HFF-Myc (cell line): ENCODE measurements at places on chromosomes 2 and 18.

DNA sequence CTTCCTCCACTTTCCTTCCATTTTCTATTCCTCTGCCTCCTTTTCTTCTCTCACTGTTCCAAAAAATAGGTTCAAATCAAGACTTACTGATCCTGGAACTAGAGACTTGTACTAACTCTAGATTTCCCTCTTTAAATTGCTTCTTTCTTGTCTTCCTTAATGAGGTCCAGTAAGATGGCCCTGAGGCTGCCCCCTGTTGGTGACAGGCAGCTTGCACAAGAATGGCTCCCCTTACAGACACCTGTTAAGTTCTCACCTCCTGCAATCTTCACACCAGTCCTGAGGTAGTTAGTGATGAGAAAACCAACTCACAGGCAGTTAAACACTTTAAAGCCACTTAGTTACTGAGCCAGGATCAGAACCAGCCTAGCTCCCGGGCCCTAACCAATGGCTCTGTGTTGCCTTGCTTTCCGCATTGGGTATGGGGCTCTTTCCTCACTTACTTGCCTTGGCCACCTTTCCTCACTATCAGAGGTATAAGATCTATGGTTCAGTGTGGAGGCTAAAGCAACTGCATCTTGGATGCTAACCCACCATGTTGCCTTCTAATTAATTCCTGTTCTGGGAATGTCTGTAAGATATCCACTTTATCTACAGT, 130.6 kb downstream of the AKAIN1 start:
- no peak for DNase-seq

GRCh38 chr2:120614901-120615300, 120.8 kb upstream of the GLI2 start:
- DNase-seq = no peak

- no peak for DNase-seq
Observed at GRCh38 chr18:12968115-12968514, 20.3 kb downstream of the SEH1L start.

DNA sequence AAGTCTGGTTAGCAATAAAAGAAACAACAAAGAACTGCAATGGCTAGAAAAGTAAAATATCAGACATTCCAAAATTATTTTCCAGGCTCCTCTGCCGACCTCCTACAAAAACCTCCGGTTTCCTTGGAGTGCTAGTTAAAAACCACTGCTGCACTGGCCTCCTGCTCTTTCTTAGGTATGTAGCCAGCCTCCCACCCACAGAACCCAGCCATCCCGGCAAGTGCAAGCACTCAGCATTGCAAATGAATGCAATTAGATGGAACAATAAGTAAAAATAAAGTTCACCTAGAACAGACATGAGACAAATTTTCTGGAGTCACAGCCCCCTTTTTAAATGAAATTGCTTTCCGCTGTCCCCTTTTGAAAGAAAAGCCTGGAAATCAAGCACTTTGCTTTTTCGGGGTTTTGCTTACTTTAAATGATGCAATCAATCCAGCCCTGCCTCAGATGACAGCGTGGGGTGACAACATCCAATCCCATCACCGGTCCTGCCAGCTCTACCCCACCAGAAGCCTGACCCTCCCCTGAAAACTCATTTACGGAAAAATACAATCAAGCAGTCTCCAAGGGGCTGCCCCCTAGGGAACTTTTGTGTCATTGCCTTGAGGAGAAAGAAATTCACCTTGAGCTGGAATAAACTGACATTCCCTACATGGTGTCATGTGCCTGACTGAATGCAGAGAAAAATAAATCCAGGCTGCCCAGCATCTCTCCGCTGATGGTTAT, 199.8 kb downstream of the EPHA4 start:
- no peak for DNase-seq

- peak; percentile 52 for DNase-seq
Observed at GRCh38 chr2:152445791-152446201, 110.8 kb downstream of the FMNL2 start.

- no peak for DNase-seq
Observed at GRCh38 chr18:71249791-71250190, 960.9 kb downstream of the SOCS6 start.

DNA sequence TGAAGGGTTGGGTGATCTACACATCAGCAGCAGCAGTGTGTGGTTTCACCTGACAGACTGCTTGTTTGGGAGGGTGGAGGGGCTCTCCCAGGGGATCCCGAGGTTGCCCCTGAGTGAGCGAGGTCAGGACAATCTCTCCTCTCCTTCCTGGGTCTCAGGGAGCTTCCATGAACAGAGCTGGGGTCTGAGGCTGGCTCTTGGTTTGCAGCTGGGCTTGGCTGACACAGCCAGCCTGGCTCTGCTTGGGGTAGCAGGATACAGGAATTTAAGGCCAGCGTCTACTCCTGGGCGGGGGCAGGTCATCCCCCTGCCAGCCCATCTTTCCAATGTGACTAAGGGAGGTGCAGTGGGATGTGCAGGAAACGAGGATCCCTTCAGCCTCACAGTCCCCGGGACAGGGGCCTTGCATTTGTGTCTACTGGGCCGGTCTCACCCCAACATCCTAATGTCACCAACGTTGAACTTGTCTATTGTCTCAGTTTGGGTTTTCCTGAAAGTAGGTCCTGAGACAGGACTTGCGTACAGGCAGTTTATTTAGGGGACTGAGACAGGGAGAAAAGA, 262.6 kb upstream of the HDAC4 start:
- DNase-seq = no peak

DNA sequence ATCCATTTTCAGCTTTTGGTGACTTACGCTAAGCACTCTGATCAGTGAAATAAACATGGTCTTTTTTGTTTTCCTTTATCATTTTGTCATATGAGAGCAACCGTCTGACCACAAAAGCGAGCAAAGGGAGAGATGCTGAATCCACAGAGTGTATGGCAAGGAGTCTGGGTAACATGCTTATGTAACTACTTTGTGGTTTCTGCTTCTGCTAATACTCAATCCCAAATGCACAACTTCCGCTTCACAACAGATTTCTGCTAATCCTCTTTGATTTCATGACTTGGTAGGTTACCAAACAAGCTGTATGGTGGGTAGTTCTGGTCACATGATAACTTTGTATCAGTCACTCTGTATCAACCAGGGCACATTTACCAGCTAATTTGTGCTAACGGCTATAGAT, 908.4 kb upstream of the CRIM1 start:
- DNase-seq = no peak

DNA sequence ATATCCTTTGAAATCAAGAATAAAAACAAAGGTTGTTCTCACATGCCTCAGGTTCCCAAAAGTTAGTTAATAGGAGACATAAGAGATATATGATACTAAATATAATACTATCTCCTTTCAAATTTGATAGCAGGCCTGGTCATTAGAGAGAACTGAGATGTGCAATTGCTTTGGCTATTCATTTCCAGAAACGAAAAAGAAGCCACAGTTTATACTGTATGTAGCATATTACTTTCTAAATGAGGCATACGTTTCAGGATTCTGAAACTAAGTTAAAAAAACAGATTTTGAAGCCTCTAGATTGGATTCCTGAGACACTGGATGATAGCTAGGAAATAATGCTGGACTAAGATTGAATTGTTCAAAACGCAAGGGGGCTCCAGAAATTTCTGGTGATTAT, 7.1 kb downstream of the PPP1R1C start:
- no peak for DNase-seq

DNA sequence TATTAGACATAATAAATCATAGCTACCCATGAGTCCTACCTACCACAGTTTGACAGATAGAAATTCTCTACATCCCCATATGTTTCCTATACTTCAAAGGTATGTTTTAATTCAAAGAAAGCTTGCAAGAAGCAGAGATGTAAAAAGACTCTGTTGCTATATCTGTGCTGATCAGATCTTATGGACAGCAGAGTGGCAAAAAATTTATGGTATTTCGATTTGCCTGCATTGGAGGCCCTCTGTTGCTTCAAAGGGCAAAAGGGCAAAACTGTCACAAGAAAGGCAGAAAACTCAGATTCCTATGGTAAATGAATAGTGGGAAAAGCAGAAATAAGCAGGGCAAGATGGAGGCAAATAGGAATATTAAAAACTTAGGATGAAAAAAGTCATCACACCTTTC, 447.8 kb upstream of the SPHKAP start:
- no peak for DNase-seq

- DNase-seq = no peak
Observed at GRCh38 chr2:23734416-23734815, 192.5 kb downstream of the ATAD2B start.

GRCh38 chr2:223674998-223675609, 72.9 kb upstream of the SCG2 start:
- no peak for DNase-seq

- no peak for DNase-seq
Observed at GRCh38 chr2:241372361-241372992, 16.4 kb downstream of the FARP2 start.
